ENCODE measurements at places on chromosomes 6 and 20. TPM values are rescaled to one million over a fixed set of nuclear protein-coding genes. Genes with fewer than 3 reads are reported as not detected.

BANF2 gene
- total RNA-seq = not detected

INSM1 gene
- not detected for total RNA-seq

RSPH9 gene
- 0.20 TPM for total RNA-seq

ADGB gene
- total RNA-seq = not detected

IL17F gene
- total RNA-seq = not detected

- no peak for DNase-seq
These were observed 1285.5 kb upstream of the GJE1 start for GRCh38 chr6:140847262-140847645.

DNA sequence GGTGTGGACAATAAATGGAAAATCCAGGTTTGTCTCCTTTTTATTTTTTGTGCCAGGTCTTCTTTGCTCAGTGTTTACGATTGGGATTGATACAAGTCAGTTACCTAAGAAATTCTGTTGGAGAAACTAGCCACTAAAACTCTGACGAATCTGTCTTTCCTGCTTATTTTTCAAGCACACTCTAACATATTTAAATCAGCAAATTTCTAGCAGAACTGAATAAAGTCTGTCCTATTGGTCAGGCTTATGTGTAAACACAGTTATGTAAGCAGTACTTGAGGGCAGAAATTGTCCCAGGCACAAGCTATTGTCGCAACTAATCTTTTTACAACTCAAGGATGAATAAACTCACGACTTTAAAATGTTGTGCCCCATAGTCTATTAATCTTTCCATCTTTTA lies 12.1 kb upstream of the EXOC2 start:
- DNase-seq = no peak
